ENCODE measurements at places on chromosomes 3 and 15.
A peak's percentile ranks its signal among the peaks of the same experiment; 100 is the strongest.

DNA sequence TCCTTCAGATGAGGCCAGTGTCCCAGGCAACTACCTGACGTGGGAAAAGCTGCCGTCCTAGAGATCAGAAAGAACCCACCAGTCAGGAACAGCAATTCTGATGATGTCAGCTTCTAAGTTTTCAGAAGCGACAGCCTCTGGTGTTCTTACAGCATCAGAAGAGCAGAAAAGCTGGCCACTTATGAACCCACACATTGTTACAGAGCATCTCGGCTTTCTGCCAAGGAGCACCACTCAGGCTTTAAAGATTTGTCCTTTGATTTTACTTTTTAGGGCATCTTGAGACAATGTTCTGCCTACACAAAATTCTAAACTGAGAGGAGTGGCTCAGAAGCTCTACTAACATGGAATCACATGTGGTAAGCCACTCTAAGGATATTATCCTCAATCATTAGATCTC lies 49.7 kb upstream of the BOC start:
- no peak overlapping the region for H3K4me3 ChIP-seq
- peaks cover 4% of the 10 kb centered on the region for H3K4me1 ChIP-seq
- no peaks in the 10 kb centered on the region for H3K27me3 ChIP-seq
- DNase-seq, result no peak
- no peak overlapping the region for H3K27ac ChIP-seq

DNA sequence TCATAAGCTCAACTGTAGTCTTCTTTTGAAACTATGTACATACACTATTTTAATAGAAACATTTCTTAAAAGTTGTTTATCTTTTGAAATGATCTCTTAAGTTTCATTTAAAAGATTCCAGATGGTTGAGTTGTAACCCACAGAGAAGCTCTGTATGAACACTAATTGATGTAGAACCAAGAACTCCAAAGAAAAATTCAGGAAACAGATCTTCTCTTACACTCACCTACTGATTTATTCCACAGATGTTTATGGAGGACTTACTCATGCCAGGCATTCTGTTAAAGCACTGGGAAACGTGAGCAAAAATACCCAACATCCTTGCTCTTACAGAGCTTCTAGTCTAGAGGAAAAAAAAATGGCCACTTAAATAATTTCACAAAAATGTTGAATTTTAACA lies 551.1 kb downstream of the NAALADL2 start:
- H3K36me3 ChIP-seq, result no peaks in the 10 kb centered on the region
- H3K27me3 ChIP-seq, result no peaks in the 10 kb centered on the region
- H3K27ac ChIP-seq, result no peak overlapping the region
- DNase-seq, result no peak

GRCh38 chr15:31264559-31265089 lies 62.0 kb upstream of the KLF13 start:
- H3K36me3 ChIP-seq, result no peaks in the 10 kb centered on the region
- H3K27me3 ChIP-seq, result no peaks in the 10 kb centered on the region
- H3K4me3 ChIP-seq, result no peak overlapping the region
- peak overlapping the region; percentile 47 for H3K27ac ChIP-seq
- no peak for DNase-seq

GRCh38 chr3:25588441-25589103 lies 76.1 kb downstream of the TOP2B start:
- H3K4me1 ChIP-seq, result no peaks in the 10 kb centered on the region
- DNase-seq, result no peak
- no peak overlapping the region for H3K27ac ChIP-seq
- H3K36me3 ChIP-seq, result no peaks in the 10 kb centered on the region
- no peaks in the 10 kb centered on the region for H3K27me3 ChIP-seq

DNA sequence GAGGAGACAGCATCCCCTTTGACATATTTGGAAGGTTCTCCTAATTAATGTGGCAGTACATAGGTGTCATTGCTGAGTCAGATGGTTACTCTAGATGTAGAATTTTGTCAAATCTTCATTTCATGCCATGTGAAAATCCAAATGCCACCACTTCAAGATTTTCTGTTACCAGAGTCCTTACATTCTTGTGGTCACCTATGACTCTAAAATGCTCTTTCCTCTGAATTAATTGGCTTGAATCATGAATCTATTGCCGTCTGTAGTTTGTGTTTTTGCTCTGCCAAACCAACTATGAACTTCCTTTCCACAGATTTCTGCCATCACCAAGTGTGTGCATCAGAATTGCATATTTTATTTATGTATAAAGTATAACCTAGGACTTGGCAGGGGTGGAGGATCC lies 269.4 kb upstream of the ZPLD1 start:
- DNase-seq, result no peak
- no peak overlapping the region for H3K4me3 ChIP-seq
- no peaks in the 10 kb centered on the region for H3K4me1 ChIP-seq
